ENCODE measurements at places on chromosomes 4 and X. TPM values are rescaled to one million over a fixed set of nuclear protein-coding genes. Genes with fewer than 3 reads are reported as not detected.

SPANXN3 gene
- total RNA-seq = not detected

PDE6B gene
- total RNA-seq = 10.2 TPM

BEND4 gene
- total RNA-seq = 25.1 TPM

UGT2B15 gene
- total RNA-seq = not detected

NHSL2 gene
- 5.7 TPM for total RNA-seq

TIMM8A gene
- 40.2 TPM for total RNA-seq

FTSJ1 gene
- 49.4 TPM for total RNA-seq

RIPPLY1 gene
- total RNA-seq = not detected

TIGD4 gene
- 2.0 TPM for total RNA-seq

TRIM60 gene
- not detected for total RNA-seq

MAGEC3 gene
- total RNA-seq = not detected

SLC10A4 gene
- total RNA-seq = 1.6 TPM

SPARCL1 gene
- 0.17 TPM for total RNA-seq
